ENCODE measurements at places on chromosomes 7 and 10. TPM values are rescaled to one million over a fixed set of nuclear protein-coding genes. Genes with fewer than 3 reads are reported as not detected.

The RBM17 gene
- 159 TPM for polyA plus RNA-seq

The PVRIG gene
- 5.3 TPM for polyA plus RNA-seq

The LGI1 gene
- polyA plus RNA-seq: 33.4 TPM

The ATP6V0A4 gene
- polyA plus RNA-seq: 77.0 TPM

The FFAR4 gene
- polyA plus RNA-seq: not detected

The SRRM3 gene
- polyA plus RNA-seq: 2.2 TPM

The ANTXRL gene
- polyA plus RNA-seq: not detected

The HTR7 gene
- polyA plus RNA-seq: 0.55 TPM

The TAF5 gene
- 8.8 TPM for polyA plus RNA-seq

The VOPP1 gene
- 41.4 TPM for polyA plus RNA-seq

The C10orf67 gene
- polyA plus RNA-seq: 0.25 TPM

The MYL7 gene
- not detected for polyA plus RNA-seq

The GLI3 gene
- polyA plus RNA-seq: 15.7 TPM

The KIF11 gene
- 35.4 TPM for polyA plus RNA-seq

The IL6 gene
- not detected for polyA plus RNA-seq

The MIOS gene
- 58.2 TPM for polyA plus RNA-seq

The ZNF398 gene
- 15.4 TPM for polyA plus RNA-seq

The PBLD gene
- polyA plus RNA-seq: 44.9 TPM

The LRRTM3 gene
- polyA plus RNA-seq: 6.7 TPM

The PPP1R17 gene
- not detected for polyA plus RNA-seq

The SKIDA1 gene
- 3.7 TPM for polyA plus RNA-seq

The AMPH gene
- 18.0 TPM for polyA plus RNA-seq

The TFR2 gene
- polyA plus RNA-seq: 3.5 TPM

The CH25H gene
- 0.26 TPM for polyA plus RNA-seq

The NYAP1 gene
- 1.6 TPM for polyA plus RNA-seq

The RAB11FIP2 gene
- 35.8 TPM for polyA plus RNA-seq

The CPA4 gene
- polyA plus RNA-seq: 0.34 TPM

The OPN4 gene
- polyA plus RNA-seq: not detected

The CTAGE6 gene
- not detected for polyA plus RNA-seq

The PODXL gene
- polyA plus RNA-seq: 39.1 TPM

The ITPRID1 gene
- not detected for polyA plus RNA-seq

The SSC4D gene
- 6.3 TPM for polyA plus RNA-seq

The HOXA5 gene
- polyA plus RNA-seq: 85.4 TPM

The OPN1SW gene
- 1.3 TPM for polyA plus RNA-seq

The SPOCK2 gene
- 139 TPM for polyA plus RNA-seq

The RBM20 gene
- 2.1 TPM for polyA plus RNA-seq

The DEPP1 gene
- polyA plus RNA-seq: 8.4 TPM

The C7orf33 gene
- polyA plus RNA-seq: not detected

The RADIL gene
- 3.3 TPM for polyA plus RNA-seq

The PI4K2A gene
- 19.3 TPM for polyA plus RNA-seq

The PON3 gene
- polyA plus RNA-seq: 2.3 TPM
